ENCODE measurements at places on chromosomes 3 and 15.

DNA sequence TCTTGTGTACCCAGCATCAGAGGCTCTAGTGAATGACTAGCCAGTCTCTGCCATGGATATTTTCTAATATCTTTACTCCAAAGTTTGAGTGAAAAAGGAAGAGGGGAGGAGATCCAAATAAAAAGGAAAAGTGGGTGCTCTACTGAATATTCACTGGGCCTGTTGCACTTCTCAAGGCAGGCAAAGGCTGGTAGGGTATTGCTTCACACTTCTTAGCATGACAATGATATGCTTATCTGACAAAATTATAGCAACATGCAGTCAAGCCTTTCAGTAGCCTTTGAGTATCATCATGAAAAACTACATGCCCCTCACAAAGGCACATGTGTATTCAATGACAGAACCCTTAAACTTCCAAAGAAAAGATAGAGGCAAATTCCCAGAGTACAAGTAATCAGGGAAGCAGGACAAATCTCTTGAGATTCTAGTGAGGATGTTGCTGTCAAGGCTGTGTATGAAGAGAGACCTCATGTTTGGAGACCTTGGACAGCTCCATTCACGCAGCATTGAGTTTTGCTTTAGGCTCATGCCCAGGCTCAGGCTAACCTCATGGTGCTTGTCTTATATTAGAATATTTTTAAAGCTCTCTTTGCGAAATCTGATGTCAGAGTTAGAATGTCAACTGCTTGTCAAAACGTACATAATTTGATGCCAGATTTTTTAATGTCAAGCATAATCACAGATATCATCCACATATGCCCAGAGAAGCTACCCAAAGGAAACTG, 506.9 kb downstream of the OCA2 start:
- no peak for DNase-seq

- DNase-seq = no peak
Observed at GRCh38 chr15:36951731-36952247, 148.6 kb downstream of the MEIS2 start.

DNA sequence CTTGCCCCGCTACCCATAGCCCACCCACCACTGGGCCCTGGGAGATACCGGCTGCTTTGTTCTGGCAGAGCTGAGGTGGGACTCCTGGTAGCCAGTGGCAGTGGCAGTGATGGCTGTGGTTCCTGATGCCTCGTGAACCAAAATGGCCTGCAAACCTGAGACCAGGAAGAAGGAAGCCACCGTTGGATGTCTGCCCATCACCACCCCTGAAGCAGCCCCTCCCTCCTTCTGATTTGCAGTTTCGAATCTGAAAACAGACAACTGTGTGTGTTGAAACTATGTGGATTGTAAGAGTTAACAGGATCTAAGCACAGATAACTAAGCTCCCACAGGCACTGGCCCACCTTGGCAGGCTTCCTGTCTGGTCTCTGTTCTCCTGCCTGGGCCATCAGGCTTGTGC, 66.6 kb downstream of the NUP210 start:
- no peak for DNase-seq

- DNase-seq = no peak
Observed at GRCh38 chr3:47261301-47261700, 21.3 kb downstream of the KIF9 start.

Measured in stimulated activated CD8-positive, alpha-beta memory T cell treated with anti-CD3 and anti-CD28 coated beads, Interleukin-7, amount 100 ng/mL, for 24 hours (primary cell).